ENCODE measurements at places on chromosomes 12 and 14.
A peak's percentile ranks its signal among the peaks of the same experiment; 100 is the strongest.

DNA sequence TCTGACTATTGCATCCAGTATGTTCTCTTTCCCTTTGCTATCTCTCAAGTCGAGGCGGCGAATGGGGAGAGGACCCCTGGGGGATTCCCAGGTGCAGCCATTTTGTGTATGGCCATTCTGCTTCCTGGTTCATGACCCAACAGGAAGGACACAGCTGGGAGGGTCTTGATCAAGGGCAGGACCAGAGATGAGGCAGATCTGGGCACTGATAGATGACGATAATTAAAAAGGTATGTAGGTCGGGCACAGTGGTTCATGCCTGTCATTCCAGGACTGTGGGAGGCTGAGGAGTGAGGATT is 73.9 kb downstream of the EID3 start:
- DNase-seq = no peak

DNA sequence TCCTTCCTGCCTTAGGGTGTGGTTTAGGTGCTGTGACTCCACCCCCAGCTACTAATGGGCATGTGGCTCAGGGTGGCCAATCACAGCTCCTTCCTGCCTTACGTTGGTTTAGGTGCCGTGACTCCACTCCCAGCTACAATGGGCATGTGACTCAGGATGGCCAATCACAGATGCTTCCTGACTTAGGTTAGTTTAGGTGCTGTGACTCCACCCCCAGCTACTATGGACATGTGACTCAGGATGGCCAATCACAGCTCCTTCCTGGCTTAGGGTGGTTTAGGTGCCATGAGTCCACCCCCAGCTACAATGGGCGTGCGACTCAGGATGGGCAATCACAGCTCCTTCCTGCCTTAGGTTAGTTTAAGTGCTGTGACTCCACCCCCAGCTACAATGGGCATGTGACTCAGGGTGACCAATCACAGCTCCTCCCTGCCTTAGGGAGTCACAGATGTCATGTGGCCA is 163.9 kb downstream of the TBX5 start:
- no peak for DNase-seq

DNA sequence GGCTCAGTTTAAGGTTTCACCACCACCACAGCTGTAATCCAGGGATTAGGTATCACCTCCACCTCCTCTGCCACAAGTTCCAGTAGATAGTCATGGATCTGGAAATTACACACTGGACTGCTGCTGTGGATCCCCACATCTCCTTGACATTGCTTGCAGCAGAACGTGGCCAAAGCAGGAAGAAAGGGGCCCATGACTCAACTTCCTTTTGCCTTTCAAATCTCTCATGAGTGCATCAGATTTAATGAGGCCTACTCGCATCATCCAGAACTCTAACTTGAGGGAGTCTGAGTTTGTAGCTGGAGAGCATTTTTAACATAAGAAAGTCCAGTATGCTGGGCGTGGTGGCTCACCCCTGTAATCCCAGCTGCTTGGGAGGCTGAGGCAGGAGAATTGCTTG is 29.2 kb upstream of the TMED10 start:
- no peak for DNase-seq

DNA sequence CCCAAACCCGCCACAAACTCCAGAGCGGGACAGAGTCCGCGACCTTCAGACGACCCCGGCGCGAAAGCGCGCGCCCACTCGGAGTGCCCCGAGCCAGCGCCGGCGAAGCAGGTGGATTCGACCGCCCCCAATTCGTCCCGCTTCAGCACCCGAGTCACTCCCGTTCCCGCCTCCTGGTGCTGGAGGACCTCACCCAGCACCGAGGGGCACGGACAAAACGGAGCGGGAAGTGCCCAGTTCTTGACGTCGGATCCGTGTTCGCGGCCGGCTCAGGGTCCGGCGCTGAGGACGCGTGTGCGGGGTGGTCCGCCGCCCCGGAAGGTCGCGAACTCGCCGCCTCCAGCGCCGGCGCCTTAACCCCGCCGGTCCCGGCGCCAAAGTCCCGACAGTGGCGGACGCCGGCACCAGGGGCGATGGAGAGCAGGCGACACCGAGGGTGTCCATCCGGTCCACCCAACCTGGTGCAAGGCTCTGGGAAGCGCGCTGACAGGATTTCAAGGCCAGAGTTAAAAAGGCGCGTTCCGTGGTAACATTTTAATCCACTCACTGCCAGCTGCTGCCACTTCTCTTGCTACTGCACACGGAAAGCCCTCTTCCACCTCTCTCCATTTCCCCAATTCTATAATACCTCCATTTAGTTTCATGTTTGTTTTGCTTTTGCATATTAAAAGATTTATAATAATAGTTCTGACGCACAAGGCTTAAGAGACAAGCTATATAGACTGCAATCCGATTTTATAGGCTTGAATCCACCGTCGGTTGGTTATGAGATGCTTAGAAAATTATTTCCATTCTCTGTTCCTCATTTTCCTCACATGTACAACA is 240.0 kb upstream of the CPNE8 start:
- no peak for DNase-seq

DNA sequence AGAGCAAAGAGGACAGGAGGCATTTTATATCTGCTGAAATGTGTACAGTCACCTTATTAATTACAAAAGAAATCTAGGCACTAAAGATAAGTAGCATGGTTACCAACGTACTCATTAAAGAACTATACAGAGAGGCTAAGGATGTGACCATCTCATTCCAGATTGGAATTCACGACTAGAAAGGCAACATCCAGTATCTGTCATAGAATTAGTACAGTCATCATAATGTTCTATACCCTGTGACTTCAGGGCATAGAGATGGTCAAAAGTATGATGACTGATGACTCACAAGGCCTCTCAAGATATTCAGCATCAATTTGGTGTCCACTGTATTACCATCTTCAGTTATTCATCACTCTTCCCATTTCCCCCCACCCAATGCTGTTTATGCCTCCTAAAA is 144.0 kb upstream of the PLEKHG7 start:
- DNase-seq = no peak

DNA sequence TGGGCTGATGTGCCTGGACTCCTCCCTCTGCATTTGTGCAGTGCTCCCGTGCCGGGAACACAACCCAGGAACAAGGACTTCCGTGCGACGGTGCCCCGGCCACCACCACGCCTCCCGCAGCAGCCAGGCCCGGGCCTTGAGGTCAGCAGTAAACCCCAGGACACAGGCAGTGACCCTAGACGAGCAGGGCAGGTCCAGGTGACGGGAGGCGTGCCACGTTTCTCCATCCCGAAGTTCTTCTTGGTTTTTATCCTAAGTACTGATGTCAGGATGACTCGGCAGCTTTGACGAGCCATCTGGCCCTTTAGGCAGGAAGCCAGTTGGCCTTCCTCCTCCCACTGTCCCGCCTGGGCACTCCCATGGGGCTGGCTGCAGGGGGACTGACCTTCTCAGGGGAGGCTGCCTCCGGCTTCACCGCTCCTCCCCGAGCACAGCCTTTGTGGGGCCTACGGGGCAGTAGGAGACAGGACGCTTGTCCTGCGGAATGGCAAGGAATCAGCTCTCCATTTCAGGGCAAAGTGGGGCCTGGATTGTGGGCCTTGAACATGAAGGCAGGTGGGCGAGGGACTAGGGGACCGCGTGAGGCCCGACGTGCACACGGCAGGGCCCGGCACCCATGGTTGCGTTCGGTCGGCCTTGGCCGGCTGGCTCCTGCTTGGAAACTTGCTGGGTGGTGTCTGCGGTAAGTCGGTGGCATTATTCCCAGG is 94.1 kb downstream of the FBXL14 start:
- DNase-seq = no peak

DNA sequence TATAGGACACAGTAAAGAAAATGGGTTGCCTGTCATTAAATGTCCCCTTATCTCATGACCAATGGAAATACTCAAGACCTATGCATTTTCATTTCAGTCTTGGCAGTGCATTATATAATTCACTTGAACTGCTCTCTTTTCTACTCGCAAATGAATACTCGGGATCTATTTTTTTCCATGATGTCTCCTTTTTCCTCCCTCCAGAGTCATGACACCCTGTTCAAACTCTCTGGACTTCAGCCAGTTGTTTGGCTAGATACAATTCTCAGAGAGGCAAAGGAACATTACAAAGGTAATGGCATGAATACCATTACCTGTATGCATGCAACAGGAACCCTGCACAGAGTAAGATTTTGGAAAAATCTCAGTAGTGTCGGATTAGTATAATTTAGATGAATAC is 130.9 kb downstream of the GPR135 start:
- DNase-seq = no peak

DNA sequence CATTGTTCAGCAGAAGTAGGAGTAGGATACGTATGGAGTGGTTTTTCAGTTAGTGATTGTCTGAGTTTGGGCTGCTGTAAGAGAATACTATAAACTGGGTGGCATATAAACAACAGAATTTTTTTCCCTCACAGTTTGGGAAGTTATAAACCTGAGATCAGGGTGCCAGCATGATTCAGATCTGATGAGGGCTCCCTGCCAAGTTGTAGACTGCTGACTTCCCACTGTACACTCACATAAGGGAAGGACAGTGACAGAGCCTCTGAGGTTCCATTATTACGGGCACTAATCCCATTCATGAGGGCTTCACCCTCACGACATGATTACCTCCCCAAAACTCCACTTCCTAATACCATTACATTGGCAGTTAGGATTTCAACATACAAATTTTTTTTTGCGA is 50.7 kb downstream of the ACSM4 start:
- no peak for DNase-seq

- no peak for DNase-seq
These were observed 139.9 kb downstream of the GRIP1 start for GRCh38 chr12:66538970-66539369.

GRCh38 chr14:99397698-99398097 is 83.0 kb downstream of the SETD3 start:
- DNase-seq = no peak

GRCh38 chr12:104049903-104050356 is at the start of gene GLT8D2:
TSS of gene GLT8D2 (minus strand) at chr12:104050187. CDS start at chr12:104019648, 30,539 bp downstream.
- no peak for DNase-seq

DNA sequence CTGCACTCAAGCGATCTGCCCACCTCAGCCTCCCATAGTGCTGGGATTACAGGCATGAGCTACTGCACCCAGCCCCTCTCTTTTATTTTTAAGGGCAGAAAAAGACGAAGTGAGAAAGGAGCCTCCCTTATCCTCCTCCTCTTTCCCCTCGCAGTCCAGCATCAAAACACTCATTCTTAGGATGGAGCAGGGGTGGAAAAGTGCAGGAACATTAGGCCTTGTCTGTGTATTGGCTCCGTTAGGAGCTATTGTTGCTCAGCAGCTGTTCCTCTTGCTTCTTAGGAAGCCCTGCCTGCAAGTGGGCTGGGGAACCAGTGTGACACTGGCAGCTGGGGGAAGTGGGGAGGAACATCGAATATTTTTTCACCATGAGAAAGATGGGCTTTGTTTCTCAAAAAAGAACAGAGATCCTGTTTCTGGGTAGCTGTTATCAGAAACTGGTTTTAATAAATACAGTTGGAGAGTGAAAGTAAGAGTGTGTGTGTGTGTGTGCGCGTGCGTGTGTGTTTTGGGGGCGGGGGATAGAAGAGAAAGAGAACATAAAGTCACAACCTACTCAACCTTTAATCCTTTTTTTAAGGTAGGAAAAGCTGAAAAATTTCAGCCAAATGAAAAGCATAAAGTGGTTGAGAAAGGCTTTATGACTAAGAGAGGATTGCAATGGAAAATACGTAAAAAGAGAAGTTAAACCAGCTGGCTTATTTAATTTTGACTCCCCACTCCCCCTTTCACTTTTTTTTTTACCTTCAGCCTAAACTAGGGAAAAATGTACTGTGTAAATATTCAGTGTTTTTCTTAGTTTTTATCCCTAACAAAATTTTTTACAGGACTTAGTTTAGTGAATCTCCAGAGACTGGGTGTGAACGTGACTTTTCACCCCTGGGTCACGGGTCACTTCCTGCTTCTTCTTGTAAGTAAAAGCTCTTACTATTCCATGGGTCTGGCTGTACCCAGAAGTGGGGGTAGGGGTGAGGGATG is 197.2 kb upstream of the PLEKHG7 start:
- DNase-seq = no peak

- DNase-seq = no peak
These were observed 9.2 kb downstream of the TIGAR start for GRCh38 chr12:4330203-4330602.

DNA sequence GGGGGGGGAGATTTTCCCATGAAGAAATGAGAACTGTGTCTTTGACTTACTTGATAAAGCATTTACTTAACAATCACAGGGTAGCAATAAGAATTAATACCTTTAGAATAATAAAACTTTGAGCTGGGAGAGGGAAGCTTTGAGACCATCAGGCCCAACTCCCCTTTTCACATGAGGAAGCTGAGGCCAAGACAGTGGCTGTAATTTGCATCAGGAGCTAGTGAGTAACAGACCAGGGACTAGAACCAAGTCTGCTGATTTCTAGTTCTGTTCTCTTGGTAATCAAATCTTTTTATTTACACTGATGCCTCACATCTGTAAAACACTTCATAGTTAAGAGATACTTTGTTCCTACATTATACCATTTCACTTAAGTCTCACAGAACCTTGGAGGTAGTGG is 28.7 kb downstream of the TTC8 start:
- DNase-seq = no peak

- DNase-seq = no peak
These were observed 250.0 kb downstream of the MED13L start for GRCh38 chr12:116027551-116027821.

DNA sequence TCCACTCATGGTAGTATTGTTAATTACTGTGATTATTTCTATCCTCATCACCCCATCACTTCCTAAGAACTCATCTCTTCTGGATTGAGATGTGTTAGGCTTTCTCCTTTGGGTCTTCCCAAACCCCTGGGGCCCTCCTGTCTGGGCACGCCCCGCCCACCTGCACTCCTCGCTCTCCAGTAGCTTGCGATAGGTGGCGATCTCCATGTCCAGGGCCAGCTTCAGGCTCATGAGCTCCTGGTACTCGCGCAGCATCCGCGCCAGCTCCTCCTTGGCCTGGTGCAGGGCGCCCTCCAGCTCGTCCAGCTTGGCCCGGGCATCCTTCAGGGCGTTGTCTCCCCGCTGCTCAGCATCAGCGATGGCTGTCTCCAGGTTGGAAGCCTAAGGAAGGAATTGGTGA is 6.8 kb downstream of the KRT71 start:
- DNase-seq = no peak

GRCh38 chr14:31934767-31935266 is 142.3 kb upstream of the ARHGAP5 start:
- DNase-seq = no peak

DNA sequence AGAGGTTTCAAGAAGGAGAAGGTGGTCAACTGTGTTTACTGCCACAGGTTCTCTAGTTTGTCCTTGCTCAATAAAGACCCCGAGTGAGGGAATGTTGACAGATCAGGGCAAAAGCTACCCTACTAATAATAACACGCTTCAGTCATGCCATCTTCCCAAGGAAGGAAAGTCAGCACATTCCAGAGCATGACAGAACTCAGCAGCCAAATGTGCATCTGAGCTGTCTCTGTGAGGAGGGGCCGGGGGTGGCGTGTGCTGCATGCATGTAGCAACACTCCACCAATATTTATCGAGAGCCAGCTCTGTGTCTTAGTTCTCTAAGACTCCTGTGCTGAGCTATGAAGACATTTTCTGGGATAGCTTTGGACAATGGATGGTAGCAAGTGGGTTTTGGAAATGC is 260.4 kb downstream of the DPF3 start:
- DNase-seq = no peak

DNA sequence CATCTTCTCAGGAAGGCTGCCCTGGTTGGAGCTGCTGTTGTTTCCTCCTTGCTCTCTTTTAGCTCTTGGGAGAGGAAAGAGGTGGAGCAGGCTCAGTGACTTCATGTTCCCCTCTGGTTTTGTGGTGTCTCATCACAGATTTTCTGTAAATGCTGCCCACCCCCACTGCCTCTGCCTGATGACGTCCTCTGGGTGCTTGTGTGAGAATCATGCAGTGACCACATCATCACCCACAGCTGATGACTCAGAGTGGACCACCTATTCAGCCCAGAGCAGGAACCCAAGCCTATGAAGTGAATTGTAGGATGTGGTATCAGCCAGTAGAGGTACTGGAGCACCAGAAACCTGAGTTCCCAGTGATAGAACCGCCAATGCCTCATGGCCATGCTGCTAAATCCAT is at the start of gene GZMB:
TSS of gene GZMB (minus strand) at position 33 of the 400 bp plus-strand sequence. CDS start at position 3, 30 bp downstream.
- DNase-seq = peak; percentile 32

Measured in activated CD8-positive, alpha-beta memory T cell treated with anti-CD3 and anti-CD28 coated beads for 1 hour (primary cell).